RWPE1 (cell line): ENCODE measurements at places on chromosomes 4 and X.

DNA sequence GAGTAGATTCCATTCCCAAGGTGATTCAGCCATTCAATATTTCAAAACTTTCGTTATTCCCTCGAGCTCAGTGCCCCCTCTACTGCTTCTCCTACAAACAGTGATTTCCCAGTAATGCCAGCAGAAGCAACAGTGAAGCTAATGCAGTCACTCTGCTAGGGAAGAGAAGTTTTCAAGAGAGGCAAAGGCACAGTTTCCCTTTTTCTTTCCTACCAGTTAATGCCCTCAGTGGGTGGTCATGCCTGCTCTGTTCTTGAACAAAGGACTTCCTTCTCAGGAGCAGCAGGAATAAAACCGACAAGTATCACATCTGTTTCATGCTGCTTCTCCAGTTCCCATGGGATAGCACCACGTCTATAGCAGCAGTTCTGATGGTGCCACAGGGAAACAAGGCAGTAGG is 317.2 kb downstream of the TENM3 start:
- no peak for DNase-seq

DNA sequence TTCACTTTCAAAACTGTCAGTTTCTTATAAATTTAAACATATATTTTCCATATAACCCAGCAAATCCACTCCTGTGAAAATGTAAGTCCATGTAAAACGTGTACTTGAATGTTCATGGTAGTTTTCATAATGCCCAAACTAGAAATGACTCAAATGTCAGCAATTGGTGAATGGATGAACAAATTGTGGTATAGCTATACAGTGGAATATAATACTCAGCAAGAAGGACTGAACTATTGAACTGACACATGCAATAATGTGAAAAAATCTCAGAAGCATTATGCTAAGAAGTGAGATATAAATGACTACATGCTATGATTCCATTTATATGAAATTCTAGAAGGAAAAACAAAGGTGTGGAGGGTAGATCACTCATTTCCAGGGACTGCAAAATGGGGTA is 52.2 kb downstream of the USP53 start:
- DNase-seq, result no peak

GRCh38 chr4:13441506-13441905 is 42.6 kb downstream of the RAB28 start:
- no peak for DNase-seq

DNA sequence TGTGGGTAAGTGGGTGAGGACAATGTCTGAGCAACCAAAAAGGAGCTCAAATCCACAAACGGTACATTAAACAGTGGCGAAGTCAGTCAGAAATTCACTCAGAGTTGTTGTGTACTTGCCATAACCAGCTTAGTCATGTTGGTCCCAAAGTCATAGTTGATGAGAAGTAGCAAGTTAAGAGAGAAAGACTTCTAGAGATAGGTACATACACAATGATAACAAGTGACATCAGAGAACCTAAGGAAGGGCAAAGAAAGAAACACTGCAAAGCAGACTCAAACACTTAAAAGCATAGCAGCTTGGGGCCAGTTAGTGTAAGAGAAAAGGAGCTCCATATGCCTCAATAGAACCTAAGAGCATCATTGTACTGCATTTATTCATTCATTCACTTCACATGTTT is 30.2 kb downstream of the DYNLT3 start:
- no peak for DNase-seq

- no peak for DNase-seq
Observed at GRCh38 chr4:122046255-122046654, 94.4 kb upstream of the TRPC3 start.

DNA sequence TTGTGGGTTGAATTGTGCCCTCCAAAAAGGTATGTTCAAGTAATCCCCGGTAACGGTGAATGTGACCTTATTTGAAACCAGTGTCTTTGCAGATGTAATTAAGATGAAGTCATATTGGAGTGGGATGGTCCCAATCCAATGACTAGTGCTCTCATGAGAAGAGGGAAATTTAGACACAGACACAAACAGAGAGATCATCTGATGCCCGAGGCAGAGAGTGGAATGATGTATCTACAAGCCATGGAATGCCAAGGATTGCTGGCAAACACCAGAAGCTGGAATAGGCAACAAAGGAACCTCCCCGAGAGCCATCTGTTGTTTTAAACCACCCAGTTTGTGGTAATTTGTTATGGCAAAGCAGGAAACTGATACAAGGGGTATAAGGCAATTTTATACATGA is 35.1 kb downstream of the RPS6KA3 start:
- no peak for DNase-seq

GRCh38 chr4:7389719-7390118 is 45.0 kb downstream of the PSAPL1 start:
- no peak for DNase-seq

DNA sequence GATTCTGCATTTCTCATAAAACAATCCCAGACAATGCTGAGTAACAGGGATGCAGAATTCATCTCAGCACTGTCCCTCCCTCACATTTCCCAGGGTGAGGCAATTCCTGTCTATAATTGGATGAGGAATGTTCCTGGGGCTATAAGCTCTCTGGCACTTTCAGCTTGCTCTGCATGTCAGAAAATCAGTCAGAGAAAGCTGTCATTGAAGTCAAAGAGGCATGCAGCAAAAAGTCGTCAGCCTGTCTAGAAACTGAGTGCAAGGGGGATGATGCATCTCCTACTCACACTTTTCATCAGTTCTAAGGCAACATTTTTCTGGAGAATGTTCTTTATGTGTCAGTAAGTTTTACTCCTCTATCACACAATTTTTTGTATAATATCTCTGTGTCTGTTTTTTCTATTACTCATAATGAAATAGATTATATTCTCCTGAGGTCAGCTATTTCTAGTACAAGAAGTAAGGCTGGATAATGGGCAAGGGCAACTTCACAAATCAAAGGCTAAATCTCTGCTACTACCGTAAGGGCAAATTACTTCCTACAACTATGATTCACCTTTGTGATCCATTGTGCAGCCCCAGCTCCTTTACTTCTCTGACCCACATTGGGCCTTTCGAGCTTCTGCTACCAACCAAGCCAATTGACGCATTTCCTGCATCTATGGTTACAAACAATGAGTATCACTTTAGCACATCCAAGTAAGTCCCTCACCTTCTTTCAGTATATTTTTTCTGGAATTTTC is 56.0 kb downstream of the TASL start:
- DNase-seq, result peak; percentile 3

DNA sequence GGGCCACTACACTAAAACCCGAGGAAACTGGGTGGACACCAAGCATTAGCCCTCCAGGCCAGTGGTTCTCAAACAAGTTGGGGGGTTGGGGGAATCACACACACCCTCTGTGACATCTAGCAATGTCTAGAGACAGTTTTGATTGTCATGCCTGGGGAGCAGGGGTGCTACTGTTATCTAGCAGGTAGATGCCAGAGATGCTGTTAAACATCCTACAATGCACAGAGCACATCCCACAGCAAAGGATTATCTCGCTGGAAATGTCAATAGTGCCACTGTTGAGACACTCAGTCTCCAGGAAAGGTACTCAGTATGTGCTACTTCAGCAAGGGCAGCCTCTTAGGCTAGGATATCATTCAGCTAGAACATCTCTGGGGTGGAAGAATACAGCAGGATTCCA is 1.3 kb downstream of the SMC1A start:
- DNase-seq, result no peak

DNA sequence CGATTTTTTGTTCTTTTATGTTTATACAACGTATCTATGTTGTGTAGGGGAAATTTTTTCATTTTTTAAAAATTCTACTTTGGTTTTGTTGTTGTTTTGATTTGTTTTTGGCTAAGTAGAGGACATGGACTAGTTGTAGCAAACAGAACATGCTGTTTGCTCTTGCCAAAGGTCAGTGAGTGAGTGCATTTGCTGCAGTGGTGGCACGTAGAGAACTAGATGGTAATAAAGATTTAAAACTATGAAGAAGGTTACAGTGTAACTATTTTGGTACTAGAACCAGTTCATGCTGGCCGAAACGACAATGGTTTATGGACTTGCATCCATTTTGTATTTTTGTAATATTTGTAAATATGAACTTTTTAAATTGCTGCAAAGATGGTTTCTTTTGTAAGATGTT is 1.9 kb upstream of the SCML1 start:
- no peak for DNase-seq

- no peak for DNase-seq
Observed at GRCh38 chrX:1422135-1422465, 30.2 kb upstream of the SLC25A6 start.

GRCh38 chr4:14874990-14875389 is 127.3 kb upstream of the CPEB2 start:
- no peak for DNase-seq

GRCh38 chr4:82706349-82707000 is 92.1 kb downstream of the SCD5 start:
- DNase-seq, result no peak

DNA sequence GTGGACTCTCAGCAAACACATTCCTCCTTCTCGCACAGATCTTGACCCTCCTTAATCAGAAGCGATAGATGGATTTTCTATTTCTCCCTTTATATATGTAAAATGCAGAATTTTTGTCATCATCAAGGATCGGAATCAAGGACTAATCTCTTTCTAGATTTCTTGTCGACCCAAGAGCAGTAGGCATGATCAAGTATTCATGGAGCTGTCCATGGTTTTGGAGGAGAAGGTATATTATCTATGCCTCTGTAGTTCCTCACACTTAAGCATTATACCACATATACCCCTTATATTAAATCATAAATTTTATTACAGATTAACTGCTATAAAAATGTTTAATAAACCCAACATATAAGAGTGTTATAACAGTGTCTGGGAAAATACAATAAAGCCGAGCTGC is 886.8 kb downstream of the NLGN4X start:
- no peak for DNase-seq

DNA sequence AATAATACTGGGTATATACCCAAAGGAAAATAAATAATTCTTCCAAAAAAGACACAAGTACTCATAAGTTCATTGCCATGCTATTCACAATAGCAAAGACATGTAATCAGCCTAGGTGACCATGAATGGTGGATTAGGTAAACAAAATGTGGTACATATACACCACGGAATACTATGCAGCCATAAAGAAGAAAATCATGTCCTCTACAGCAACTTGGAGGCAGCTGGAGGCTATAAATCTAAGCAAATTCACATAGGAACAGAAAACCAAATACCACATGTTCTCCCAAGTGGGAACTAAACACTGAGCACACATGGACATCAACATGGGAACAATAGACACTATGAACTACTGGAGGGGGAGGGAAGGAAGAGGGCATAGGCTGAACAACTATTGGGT is 146.2 kb downstream of the ATRX start:
- no peak for DNase-seq

GRCh38 chr4:125682730-125683129 is 368.0 kb downstream of the FAT4 start:
- DNase-seq, result no peak

DNA sequence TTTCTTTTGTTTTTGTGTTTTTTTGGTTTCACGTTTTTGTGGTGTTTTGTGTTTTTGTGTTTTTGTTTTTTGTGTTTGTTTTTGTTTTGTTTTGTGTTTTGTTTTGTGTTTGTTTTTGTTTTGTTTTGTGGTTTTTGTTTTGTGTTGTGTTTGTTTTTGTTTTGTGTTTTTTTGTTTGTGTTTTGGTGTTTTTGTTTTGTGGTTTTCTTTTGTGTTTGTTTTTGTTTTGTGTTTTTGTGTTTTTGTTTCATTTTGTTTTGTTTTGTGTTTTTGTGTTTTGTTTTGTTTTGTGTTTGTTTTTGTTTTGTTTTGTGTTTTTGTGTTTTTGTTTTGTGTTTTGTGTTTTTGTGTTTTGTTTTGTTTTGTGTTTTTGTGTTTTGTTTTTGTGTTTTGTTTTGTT is 20.9 kb downstream of the CSF2RA start:
- no peak for DNase-seq

DNA sequence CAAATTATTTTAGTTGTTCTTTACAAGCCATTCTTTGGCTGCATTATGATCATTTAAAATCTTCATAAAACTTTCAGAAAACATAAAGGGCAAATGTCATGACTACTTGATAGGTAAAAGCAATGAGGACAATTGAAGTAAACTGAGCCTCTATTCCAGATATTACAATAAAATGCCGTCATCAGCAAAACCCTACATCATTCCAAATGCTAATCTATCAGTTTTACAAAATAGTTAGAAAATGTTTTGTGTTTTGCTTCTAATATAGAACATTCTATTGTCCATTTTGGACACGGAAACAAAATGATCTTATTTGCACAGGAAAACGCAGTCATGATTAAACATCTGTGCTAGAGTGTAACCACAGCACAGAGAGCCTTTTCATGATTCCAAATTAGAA is 1330.6 kb upstream of the ADGRL3 start:
- no peak for DNase-seq

GRCh38 chr4:90648791-90649190 is 521.6 kb downstream of the CCSER1 start:
- DNase-seq, result no peak

- peak; percentile 0 for DNase-seq
Observed at GRCh38 chrX:100979881-100980607, 10.5 kb downstream of the ARL13A start.

GRCh38 chr4:39719804-39720580 is 22.1 kb downstream of the UBE2K start:
- no peak for DNase-seq

GRCh38 chr4:119550857-119551532 is 77.6 kb downstream of the PDE5A start:
- DNase-seq, result no peak

GRCh38 chrX:95675794-95676193 is 1008.8 kb upstream of the DIAPH2 start:
- no peak for DNase-seq

GRCh38 chr4:700587-701264 is 4.9 kb upstream of the PCGF3 start:
- DNase-seq, result no peak

DNA sequence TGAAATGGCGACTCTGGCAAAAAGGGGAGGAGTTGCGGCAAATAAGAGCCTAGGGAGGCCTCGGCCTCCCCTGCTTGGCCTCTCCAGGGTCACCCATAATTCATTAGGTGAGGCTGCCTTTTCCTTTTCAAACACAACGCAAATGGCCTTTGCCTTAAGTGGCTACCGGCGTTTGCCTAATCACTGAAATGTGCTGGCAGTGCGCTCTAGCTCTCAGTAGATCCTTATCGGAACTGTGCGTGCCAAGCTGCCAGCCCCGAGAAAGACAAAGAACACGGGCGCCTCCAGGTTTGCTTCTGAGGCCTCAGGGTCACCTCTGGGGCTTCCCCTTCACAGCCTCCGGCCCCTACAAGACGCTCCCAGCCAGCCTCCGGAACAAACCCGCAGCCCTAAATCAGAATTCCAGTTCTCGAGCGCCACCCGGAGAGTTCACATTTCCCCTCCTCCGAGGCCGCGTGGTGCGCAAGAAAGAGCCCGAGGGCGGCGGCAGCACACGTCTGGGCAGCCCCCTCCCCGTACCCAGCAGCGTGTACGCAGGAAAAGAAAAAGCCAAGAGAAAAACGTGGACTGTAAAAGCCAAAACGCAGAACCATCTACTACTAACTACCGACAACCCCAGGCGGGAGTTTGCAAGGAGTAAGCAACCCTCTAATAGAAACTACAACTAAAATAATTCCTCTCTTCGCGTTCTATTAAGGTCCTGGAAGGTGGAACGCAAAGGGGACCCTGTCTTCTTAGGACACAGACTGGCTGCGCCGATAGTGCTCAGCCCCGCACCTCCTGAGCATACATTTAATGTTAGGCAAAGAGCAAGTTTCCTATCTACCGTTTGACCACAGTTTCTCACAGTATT is 76.5 kb upstream of the BCOR start:
- DNase-seq, result no peak
